ENCODE measurements at places on chromosomes 2 and 18.

- no peak for DNase-seq
Measured at GRCh38 chr18:79943608-79944125, 7.8 kb downstream of the SLC66A2 start.

DNA sequence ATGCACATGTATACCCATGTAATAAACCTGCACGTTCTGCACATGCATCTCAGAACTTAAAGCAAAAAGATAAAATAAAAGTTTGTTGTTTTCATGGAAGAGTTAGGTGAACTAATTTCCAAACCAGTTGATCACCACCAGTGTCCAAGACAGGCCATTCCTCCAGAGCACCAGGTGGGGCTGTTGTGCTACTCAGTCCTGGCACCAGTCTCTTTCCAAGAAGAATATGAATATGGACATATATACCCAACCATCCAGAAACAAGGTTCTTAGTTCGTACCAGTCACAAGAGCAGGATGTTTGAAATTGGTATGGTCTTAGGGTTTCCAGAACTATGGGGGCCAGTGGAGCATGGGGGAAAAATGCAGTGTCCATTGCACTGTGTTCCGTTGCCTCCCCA, 17.2 kb upstream of the TNP1 start:
- DNase-seq, result peak; percentile 10

- DNase-seq, result no peak
Measured at GRCh38 chr18:76263046-76264005, 231.7 kb downstream of the ZNF516 start.

GRCh38 chr2:18829251-18829902, 240.0 kb upstream of the NT5C1B start:
- DNase-seq, result peak; percentile 69

DNA sequence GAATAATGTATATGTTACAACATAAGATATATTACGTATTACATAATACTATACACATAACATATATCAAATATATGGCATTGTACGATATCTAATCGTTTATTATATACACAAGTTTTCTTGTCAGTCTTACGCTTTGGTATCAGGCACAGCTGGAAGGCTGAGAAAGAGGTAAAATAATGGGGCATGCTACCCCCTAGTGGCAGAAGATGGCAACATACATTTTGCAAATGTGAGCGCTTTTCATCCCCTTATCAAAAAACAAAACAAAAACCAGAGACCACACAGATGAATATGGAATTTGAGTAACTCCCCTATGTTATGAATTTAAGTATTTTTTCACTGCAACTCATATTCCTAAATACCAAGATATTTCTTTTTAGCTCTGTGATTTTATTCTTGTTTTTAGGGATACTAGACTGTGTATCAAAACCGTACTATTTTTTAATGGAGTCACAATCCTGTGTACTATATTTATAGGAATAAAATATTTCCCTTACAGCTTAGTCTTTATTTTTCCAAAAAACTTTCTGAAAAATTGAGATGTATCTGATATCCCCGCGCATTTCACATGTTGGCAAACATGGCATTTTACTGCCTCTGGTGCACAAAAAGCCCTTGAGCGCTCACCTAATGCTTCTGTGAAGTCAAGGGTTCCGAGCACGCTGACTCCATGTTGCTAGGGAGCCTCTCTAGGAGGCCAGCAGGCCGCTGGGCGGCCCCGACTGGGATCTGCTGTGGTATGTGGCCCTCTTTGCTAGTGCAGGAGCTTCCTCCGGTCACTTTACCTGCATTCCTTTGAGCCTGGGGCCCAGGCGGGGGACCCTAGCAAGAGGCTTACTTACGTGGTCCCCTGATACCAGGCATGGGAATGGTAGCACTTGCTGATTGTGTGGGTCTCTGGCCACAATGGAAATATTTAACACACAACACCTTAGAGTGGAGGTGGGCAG, 62.5 kb downstream of the SLC4A3 start:
- DNase-seq, result peak; percentile 77

DNA sequence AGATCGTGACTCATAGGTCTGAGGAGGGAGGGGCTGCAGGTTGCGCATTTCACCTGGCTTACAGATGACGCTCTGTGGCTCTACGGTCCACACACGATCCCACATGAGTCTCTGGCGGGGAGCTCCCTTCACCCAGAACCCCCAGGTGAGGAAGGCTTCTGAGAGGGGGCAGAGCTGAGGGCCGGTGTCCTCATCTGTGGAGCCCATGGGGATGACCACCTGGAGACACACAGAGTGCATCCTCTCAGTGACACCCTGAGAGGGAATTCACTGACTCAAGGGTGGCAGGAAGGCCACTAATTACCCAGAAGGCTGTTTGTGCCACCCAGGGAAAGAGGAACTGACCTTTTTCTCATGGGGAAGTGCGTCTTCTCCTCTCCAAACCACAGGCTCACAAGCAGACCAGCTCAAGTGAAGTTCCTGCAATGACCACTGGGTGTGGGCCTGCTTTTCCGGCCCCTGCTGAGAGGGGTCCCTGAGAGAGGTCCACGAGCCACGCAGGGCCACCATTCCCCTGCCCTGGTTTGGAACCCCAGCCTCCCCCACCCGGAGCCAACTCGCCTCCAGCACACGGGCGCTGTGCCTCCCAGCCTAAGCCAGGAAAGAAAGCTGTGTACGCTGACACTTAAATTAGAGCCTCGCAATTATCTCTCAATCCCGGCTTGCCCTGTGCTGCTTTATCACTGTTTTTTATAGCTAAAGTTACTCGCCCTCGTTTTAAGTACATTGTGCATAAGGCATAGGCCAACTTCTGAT, 114.1 kb downstream of the BCL11A start:
- no peak for DNase-seq

DNA sequence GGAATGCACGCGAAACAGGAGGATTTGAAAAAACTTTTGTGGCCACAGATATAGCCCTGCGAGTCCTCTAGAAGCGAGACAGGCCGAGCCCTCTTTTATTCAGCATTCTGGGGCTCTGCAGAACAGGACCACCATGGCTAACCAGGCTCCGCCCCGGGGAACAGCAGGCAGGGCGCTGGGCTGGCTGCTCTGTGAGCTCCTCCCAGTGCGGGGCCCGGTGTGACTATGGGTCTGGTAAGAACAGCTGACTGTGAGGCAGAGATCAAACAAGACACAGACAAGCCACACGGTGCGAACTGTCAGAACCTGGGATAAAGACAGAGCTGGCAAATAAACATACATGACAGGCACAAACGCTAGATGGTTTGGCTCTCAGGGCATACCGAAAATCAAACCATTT, 15.5 kb downstream of the PXDN start:
- no peak for DNase-seq

GRCh38 chr2:189254268-189254883, 74.8 kb upstream of the COL5A2 start:
- DNase-seq, result peak; percentile 95

DNA sequence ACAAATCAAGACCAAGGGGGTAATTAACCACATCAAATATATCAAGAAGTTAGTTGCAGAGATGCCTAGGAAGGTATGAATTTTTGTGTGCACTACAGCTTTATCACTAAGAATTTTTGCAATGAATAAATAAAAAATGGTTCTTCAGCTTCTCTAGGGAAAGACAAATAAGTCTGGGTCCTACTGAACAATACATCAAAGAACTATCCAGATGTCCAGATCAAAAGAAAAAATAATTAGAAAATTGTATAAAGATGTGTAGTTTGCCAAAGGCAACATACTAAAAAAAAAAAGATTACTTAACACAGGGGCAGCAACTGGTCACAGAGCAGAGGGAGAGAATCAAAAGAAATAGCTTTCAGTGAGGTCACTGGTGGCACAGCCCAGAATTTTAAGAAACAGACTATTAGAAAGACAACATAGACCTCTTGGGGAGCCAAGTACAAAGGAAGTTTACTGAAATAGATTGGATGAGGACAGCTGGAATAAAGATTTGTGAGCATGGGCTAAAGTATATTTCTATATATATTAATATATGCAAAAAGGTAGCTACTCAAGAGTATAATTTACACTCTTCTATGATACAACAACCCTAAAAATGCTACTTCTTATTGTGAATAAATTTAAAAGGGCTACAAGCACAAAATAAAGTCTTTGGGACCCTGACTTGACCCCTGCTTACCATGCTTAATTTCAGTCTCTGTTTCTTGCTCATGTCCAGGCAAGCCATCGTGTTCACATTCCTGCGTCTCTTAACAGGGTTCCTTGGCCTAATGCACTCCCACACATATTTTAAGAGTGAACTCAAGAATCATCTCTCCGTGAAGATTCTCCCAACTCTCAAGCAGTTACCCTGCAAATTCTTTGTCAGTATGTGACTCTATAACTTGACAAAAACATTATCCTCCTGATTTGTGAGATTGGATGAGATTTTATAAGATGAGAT, 99.0 kb upstream of the GRB14 start:
- DNase-seq, result peak; percentile 28

GRCh38 chr2:24793761-24794435, 673 bp downstream of the CENPO start:
- peak; percentile 33 for DNase-seq

GRCh38 chr18:44450226-44450625, 230.5 kb upstream of the SETBP1 start:
- DNase-seq, result no peak

GRCh38 chr18:74595431-74595830, 2.2 kb upstream of the ZNF407 start:
- no peak for DNase-seq

DNA sequence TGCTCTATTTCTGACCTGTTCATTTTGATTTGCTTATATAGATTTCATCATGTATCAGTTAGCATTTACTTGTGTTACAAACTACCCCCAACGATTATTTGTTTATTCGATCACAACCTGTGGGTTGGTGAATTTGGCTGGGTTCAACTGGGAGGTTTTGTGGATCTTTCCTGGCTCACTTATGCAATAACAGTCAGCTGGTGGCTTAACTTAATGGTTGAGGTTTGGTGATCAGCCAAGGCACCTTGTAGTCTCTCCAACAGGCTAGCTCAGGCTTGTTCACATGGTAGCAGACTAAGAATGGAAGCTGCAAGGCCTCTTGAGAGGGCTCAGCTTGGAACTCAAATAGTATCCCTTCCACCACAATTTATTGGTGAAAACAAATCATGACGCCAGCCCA, 5.4 kb upstream of the PUM2 start:
- DNase-seq, result peak; percentile 95

DNA sequence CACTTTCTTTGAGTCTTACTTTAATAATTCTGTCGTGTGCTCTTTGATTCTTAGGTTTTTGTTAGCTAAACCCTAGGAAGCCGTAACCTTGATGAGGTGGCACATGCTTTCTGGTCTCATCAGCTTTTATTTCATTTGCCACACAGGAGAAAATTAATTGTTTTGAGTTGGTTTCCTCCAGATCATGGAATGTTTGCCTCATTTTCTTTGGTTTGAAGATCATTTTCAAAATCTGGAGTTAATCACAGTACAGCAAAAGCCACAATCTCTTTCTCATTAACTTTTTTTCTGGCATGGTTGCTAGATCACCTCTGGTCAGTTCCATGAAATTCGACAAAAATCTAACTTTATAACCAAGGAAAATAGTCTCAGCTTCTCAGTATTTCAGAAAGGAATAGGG, 182.9 kb downstream of the MYO1B start:
- DNase-seq, result no peak

GRCh38 chr2:38475567-38475881, 98.5 kb upstream of the ATL2 start:
- DNase-seq, result no peak

Measured in fibroblast of mammary gland (primary cell).